AML-193 (cell line): ENCODE measurements at places on chromosomes 4 and X.

DNA sequence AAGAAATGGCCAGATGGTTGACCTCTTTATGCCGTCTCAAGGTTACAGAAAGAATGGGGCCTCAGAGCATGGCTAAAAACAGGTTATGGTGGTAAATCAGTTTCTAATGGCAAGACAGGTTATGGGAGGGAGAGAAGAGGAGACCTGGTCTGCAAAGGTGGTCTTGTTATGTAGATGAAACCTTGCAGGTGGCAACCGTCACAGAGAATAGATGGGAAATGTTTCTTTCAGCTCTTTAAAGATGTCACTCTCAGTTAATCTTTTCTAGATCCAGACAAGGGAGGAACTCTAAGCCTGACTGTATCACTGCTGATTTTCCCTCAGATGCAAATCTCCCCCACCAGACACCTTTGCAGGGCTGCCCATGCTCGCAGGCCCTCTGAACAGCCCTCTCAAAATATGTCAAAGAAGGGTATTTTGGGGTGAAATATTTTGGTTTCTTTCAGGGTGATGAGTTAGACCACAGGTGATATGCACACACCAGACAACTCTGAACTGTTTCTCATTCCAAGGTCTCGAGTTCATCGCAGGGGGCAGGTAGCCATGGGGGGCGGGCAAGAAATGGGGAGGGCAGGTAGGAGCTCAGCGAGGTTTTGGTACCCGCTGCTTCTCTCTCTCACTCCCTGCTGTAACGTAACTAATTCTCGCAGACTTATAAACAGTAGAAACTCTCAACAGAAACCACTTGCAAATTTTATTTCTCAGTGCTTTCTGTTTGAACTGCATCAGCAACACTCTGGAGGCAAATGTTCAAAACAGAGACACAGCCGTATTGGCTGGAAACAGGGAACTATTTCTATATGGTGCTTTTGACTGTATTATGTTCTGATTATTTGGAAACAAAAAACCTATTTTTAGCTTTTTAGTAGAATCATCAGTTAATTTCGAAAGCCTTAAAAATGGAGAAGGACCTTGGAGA lies 32.4 kb downstream of the CASP3 start:
- no peak for DNase-seq

GRCh38 chr4:12588582-12588981 lies 895.6 kb downstream of the RAB28 start:
- no peak for DNase-seq

- DNase-seq, result no peak
These were observed 94.9 kb upstream of the PLAC1 start for GRCh38 chrX:134752981-134753717.

DNA sequence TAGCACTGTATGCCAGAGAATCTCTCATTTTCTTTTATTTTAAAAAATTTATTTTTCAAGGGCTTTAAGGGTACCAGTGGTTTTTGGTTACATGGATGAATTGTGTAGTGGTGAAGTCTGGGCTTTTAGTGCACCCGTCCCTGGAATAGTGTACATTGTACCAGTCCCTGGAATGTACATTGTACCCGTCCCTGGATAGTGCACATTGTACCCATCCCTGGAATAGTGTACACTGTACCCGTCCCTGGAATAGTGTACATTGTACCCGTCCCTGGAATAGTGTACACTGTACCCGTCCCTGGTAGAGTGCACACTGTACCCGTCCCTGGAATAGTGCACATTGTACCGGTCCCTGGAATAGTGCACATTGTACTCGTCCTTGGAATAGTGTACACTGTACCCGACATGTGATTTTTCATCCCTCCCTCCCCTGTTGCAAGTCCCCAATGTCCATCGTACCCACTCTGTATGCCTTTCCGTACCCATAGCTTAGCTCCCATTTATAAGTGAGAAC lies 56.1 kb upstream of the HELT start:
- DNase-seq, result no peak

- DNase-seq, result no peak
These were observed 24.9 kb downstream of the PCDH7 start for GRCh38 chr4:30744957-30745640.

DNA sequence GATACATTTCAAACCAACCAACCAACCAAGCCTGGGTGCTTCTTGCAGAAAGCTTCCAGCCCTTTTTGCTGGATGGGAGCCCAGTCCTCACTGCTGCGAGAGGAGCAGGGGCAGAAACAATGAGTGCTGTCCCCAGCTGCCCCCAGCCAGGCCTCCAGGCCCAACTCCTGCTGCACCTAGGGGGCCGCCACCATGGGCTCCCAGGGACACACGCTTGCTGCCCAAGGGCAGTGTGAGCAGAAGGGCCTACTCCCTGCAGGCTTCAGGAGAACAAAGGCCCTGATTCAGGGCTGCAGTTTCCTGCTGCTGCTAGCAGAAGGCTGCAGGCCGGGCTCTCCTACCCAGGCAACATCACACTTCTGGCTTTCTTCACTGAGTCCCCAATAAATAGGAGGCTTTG lies 37.7 kb upstream of the ENPP6 start:
- no peak for DNase-seq

DNA sequence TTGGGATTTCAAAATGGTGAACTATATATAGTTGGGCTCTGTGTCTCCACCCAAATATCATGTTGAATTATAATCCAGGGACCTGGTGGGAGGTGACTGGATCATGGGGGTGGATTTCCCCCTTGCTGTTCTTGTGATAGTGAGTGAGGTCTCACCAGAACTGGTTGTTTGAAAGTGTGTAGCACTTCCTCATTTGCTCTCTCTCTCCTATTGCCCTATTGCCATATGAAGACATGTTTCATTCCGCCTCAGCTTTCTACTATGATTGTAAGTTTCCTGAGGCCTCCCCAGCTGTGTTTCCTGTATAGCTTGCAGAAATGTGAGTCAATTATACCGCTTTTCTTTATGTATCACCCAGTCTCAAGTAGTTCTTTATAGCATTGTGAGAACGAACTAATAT lies 545.6 kb downstream of the TRAM1L1 start:
- DNase-seq, result no peak

- no peak for DNase-seq
These were observed 215.7 kb upstream of the HAND2 start for GRCh38 chr4:173745765-173746164.

DNA sequence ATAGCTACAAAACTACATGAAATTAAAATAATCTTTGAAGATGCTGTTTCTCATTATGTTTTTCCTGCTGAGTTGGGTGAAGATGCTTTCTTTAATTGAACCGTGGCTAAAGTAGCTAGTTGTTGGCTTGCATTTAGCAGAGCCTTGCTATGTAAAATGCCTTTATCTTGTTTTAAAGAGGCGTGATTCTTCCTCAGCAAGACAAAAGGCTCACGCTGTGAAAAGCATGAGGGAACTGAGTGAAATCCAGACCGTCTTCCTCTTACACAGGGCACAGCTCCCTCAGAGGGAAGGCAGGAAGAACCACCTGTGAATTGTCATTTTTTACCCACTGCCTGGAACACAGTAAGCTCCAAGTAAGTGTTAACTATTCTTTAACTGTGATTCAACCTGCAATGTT lies 39.0 kb upstream of the ZNF518B start:
- DNase-seq, result no peak

DNA sequence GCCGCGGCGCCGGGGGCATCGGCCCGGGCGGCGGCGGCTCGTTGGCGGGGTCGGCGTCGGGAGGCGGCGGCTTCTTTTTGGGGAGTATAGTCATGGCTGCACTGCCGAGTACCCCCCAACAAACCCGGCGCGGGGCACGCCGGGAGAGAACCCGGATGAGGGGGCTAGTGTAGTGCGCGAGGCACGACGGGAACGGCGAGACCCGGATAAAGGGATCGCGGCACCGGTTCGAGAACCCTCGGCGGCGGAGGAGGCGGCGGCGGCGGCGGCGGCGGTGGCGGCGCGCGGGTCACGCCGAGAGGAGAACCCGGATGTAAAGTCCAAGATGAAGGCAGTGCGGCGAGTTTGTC lies at the start of gene OTUD5:
TSS of gene OTUD5 (minus strand) at position 131 of the 350 bp plus-strand sequence. CDS start at position 94, 37 bp downstream.
- no peak for DNase-seq

GRCh38 chrX:154439841-154440240 lies 2.9 kb downstream of the GDI1 start:
- DNase-seq, result no peak

DNA sequence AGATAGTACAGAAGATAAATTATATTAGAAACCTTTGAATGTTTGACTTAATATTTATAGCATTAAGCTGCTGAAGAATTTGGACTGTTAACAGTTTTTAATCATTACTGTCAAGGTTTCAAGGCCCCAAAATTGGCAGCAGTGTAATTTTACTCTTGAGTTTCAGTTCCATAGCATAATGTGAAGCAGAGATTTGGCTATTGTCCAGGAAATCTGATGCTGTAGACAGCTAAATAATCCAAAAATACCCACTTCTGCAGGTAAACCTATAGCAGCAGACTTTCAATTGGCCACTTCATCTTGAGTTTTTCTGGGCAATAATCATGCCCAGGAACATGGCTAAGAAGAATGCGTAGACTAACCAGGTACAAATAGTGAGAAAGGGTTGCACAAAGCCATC lies 85.0 kb downstream of the RCHY1 start:
- no peak for DNase-seq

- DNase-seq, result peak; percentile 52
These were observed 113.9 kb downstream of the NYX start for GRCh38 chrX:41561045-41561444.

- DNase-seq, result no peak
These were observed 14.0 kb downstream of the SOD3 start for GRCh38 chr4:24809376-24809775.

DNA sequence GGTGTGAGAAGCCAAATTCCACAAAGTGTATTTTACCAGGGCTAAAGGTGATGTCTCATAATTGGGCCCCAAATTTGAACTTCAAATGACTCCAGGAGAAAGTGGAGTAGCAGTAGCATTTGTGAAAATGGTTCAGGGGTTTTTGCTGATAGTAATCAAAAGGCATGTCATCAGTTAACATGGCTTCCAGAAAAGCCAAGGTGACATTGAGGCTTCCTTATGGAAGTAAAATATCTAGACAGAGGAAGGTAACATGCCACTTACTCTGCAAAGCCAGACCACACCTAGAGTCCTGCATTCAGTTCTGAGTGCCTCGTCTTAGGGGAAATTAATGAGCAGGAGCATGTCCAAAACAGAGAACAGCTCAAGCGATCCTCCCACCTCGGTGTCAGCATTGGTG lies 2.2 kb upstream of the RPL36A start:
- DNase-seq, result no peak

- no peak for DNase-seq
These were observed 13.3 kb upstream of the SCD5 start for GRCh38 chr4:82811838-82812341.

DNA sequence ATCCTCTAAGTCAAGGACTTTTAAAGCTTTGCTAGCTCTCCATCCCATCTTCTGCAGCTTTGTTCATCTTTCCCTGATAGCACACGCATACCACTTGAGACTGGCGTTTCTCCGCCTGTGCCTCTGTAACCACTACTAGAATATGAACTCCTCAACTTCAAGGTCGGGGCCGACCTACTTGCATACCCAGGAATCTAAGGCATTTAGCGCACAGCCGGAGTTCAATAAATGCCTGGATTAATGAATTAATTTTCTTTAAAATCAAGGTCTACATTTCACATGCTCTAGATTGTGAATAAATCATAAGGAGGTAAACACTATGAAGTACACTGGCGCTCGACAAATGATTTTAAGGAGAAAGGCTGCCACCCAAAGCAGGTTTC lies 89.3 kb downstream of the HNRNPD start:
- no peak for DNase-seq

DNA sequence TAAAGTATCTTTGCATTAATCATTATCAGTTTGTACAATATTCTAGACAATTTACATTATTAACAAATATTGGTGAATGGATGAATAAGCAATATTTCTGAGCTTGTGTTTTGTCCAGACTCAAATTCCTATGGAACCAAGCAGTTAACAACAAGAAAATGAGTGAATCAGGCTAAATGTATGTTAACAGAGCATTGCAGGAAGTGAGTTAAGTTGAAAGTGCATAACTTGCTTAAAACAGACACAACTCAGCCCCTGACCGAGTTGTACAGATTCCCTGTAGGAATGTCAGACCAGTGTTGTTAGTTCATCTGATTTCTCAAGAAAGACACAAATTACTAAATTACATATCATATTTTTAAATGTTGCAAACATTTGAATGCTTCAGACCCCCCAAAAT lies 23.7 kb upstream of the CSN1S1 start:
- DNase-seq, result no peak

DNA sequence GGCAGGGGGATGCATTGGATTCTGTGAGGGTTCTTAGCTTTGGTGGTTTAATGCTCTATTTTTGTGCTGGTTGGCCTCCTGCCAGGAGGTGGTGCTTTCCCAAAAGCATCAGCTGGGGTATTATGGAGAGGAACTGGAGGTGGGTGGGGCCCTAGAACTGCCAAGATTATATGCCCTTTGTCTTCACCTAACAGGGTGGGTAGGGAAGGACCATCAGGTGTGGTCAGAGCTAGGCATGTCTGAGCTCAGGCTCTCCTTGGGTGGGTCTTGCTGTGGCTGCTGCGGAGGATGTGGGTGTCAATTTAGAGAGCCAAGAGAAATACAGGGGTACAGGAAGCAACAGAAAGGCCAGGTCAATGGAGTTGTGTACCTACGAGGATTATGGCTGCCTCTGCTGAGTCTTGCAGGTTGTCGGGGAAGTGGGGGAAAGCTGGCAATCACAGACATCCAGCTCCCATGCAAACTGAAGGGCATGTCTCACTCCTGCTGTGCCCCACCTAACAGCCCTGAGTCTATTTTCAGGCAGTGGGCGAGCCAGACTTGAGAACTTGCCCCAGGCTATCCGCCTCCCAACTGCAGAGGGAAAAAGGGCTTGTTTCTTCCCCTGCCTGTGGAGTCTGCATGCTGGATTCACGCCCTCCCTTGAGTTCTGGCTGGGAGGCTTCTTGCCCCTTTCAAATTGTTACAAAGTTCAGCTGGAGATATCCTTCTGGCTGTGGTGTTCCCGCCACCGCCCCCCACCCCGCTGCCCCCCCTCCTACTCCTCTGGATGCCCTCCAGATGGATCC lies 212.0 kb downstream of the COMMD8 start:
- DNase-seq, result no peak

GRCh38 chr4:6939761-6940743 lies 30.4 kb downstream of the TBC1D14 start:
- no peak for DNase-seq

DNA sequence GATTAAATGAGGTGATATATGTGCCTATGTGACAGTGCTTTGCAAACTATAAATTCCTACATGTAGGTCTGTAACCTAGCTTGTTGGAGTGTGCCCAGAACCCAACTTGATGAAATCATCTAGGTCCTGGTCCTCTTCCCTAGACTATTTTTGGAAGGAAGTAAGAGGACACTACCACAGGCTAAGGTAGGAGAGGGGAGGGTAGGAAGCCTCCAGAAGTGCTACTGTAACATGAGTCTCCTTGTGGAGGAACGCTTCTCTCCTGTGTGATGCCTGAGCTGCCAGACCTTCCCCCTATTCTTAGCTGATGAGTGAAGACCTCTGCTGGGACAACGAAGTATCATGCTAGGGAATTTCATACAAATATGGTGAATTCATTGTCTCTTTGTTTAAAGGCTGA lies 41.8 kb upstream of the IL21 start:
- DNase-seq, result no peak

DNA sequence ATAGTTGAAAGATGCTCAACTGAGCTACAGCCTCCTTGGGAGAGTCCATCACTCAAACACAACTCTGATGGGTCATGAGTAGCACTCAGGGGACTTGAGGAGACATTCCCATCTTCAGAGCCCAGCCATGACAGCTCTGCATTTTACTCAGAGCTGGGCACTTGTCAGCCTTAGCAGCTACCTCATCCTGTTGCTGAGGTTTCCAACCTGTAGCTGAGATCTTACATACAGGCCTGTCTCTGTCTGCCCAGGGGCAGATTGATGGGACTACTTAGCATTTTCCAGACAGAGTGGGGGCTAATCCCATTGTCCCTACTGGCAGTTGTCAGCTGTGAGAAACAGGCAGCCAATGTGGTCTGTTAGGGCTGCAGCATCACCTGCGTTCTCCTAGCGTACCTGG lies 3.5 kb downstream of the FHDC1 start:
- DNase-seq, result no peak
